Stimulated activated memory B cell treated with anti-CD40 and anti-IgM and Interleukin-4, amounts not matched to agents 10 μg/mL and 1 μg/mL and 100 μg/mL, for 72 hours (primary cell): ENCODE measurements at places on chromosomes 3 and 15.

DNA sequence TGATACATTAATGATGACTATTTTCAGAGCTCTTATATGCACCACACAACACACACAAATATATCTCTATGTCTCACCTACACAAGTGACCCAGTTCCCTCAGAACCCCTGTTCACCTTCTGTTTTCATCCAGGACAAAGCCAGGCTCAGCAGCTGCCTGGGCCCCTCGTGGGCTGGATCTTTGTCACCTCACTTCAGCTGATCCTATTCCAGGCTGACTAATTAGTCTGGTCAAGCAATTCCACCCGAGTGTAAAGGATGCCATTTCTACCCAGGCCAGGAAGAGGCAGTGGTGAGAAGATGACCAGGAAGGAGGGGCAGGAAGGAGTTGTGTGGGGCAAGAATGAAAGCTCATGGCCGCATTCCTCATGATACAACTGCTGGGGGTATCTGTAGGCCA, 62.3 kb downstream of the DHX30 start:
- no peaks in the 10 kb centered on the region for H3K27me3 ChIP-seq
- peaks cover 50% of the 10 kb centered on the region for H3K36me3 ChIP-seq
- ATAC-seq, result no peak
- H3K4me1 ChIP-seq, result no peaks in the 10 kb centered on the region
- H3K4me3 ChIP-seq, result no peak overlapping the region

- ATAC-seq, result no peak
- H3K36me3 ChIP-seq, result no peaks in the 10 kb centered on the region
- peaks cover 16% of the 10 kb centered on the region for H3K4me1 ChIP-seq
- H3K4me3 ChIP-seq, result no peak overlapping the region
- no peaks in the 10 kb centered on the region for H3K27me3 ChIP-seq
Observed at GRCh38 chr3:185549651-185550111, 2.7 kb downstream of the LIPH start.

DNA sequence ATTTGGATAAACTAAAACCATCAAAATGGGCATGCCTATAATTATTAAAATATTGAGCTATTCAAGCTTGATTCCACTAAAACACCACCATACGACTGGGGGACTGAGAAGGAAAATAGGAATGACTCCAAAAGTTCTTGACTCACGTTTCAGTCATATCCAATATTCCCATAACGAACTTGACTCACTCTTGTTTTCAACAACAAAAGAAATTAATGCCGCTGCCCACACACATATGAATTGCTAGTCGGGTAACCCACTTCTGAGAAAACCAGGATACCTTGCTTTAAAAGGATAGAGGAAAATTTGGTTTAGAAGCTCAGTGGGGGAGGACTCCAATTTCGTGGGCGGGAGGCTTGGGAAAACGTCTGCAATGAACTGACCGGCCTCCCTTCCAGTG, 5.2 kb downstream of the HTR3C start:
- H3K4me1 ChIP-seq, result no peaks in the 10 kb centered on the region
- no peaks in the 10 kb centered on the region for H3K36me3 ChIP-seq
- ATAC-seq, result no peak
- H3K27me3 ChIP-seq, result peaks cover 14% of the 10 kb centered on the region

DNA sequence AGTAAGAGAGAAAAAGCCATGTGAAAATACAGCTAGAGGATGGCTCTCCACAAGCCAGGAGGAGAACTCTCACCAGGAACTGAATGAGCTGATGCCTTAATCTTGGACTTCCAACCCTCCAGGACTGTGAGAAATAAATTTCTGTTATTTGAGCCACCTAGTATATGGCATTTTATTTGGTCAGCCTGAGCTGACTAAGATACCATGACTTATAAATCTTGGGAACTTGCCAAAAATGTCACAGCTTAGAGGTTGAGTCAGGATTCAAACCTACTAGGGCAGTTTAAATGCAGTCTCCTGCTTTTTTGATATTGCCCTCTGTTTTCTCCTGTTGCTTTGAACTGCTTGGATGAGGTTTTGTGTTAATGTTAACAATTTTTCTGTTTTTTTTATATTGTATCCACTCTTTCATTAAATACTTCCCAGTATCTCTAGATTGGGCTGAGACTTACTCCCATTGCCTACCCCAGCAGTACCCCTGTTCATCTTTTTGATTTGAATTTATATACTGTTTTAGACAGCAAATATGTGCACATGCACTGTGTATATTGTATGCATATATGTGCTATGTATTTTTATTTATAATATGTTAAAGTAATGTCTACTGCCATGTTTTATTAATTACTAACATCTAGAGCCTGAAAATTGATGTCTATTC, 1223.2 kb downstream of the OTOL1 start:
- no peaks in the 10 kb centered on the region for H3K27me3 ChIP-seq
- H3K27ac ChIP-seq, result no peak overlapping the region
- ATAC-seq, result no peak
- H3K4me3 ChIP-seq, result no peak overlapping the region

- H3K27ac ChIP-seq, result no peak overlapping the region
- H3K27me3 ChIP-seq, result no peaks in the 10 kb centered on the region
- H3K36me3 ChIP-seq, result peaks cover 31% of the 10 kb centered on the region
- ATAC-seq, result no peak
Observed at GRCh38 chr3:114892880-114893279, 254.2 kb downstream of the ZBTB20 start.

GRCh38 chr3:69368129-69368741, 17.7 kb downstream of the FRMD4B start:
- peak; percentile 73 for ATAC-seq
- no peaks in the 10 kb centered on the region for H3K27me3 ChIP-seq

- H3K27ac ChIP-seq, result no peak overlapping the region
- ATAC-seq, result no peak
- no peak overlapping the region for H3K4me3 ChIP-seq
- no peaks in the 10 kb centered on the region for H3K27me3 ChIP-seq
- peaks cover 38% of the 10 kb centered on the region for H3K36me3 ChIP-seq
- H3K4me1 ChIP-seq, result peaks cover 68% of the 10 kb centered on the region
Observed at GRCh38 chr15:52556524-52557273, 12.1 kb downstream of the ARPP19 start.

- no peaks in the 10 kb centered on the region for H3K4me1 ChIP-seq
- no peak overlapping the region for H3K27ac ChIP-seq
- no peaks in the 10 kb centered on the region for H3K36me3 ChIP-seq
Observed at GRCh38 chr15:45871121-45871855, 236.5 kb downstream of the SQOR start.

DNA sequence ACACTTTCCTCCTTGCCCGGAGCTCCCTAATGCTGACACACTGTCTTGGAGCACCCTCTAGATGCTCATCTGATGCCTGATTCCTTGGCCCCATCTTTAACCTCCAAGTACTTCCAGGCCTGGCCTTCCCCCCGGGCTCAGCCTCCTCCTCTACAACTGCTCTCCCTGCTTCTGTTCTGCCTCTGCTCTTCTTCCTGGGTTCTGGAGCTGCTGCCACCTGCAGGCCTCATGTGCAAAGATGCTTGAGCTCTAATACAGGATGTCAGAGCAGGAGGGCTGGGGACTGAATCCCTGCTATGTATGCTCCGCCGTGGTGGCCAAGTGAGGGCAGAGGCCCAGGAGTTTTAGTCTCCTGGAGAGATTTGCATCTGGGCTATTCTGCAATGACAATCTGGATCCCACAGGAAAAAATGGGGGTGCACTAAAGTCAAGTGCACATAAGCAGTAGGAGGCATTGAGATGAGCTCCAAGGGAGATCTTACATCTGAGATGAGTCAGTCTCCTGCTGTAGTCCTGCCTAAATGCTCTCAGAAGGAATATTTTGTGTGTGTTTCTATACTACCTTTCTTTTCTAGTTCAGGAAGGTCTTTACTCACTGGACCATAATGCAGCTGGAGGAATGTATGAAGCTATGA, 296.3 kb downstream of the UACA start:
- peaks cover 24% of the 10 kb centered on the region for H3K4me1 ChIP-seq
- H3K36me3 ChIP-seq, result no peaks in the 10 kb centered on the region
- H3K4me3 ChIP-seq, result no peak overlapping the region
- no peaks in the 10 kb centered on the region for H3K27me3 ChIP-seq

- no peak overlapping the region for H3K4me3 ChIP-seq
- no peaks in the 10 kb centered on the region for H3K36me3 ChIP-seq
- H3K27me3 ChIP-seq, result no peaks in the 10 kb centered on the region
- H3K4me1 ChIP-seq, result no peaks in the 10 kb centered on the region
- ATAC-seq, result no peak
- no peak overlapping the region for H3K27ac ChIP-seq
Observed at GRCh38 chr15:94683902-94684301, 452.5 kb downstream of the MCTP2 start.

DNA sequence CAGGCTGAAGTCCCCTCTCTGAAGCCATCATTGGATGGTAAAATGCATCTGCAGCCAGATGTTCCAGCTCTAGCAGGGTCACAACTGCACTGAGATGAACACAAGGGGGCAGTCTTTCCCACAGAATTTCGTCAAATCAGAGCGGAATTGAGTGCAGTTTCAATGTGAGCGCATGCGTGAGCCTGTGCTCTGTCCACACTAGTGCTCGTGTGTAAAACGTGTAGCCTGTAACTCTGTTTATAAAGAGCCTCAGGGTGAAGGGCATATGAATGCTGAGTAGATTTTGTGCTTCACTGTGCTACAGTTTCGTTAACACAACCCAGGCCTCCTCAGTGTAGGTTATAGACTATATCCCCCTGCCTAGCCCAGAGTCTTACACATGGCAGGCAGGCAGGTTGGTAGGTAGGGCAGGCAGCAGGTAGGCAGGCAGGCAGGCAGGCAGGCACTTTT, 92.7 kb upstream of the GOLGA6L4 start:
- H3K27ac ChIP-seq, result no peak overlapping the region
- peaks cover 27% of the 10 kb centered on the region for H3K27me3 ChIP-seq
- H3K4me3 ChIP-seq, result no peak overlapping the region
- peaks cover 14% of the 10 kb centered on the region for H3K4me1 ChIP-seq
- ATAC-seq, result peak; percentile 93
- H3K36me3 ChIP-seq, result no peaks in the 10 kb centered on the region

GRCh38 chr3:54321520-54321919, 199.2 kb downstream of the CACNA2D3 start:
- no peaks in the 10 kb centered on the region for H3K4me1 ChIP-seq
- H3K4me3 ChIP-seq, result no peak overlapping the region
- H3K27ac ChIP-seq, result no peak overlapping the region
- H3K27me3 ChIP-seq, result no peaks in the 10 kb centered on the region

DNA sequence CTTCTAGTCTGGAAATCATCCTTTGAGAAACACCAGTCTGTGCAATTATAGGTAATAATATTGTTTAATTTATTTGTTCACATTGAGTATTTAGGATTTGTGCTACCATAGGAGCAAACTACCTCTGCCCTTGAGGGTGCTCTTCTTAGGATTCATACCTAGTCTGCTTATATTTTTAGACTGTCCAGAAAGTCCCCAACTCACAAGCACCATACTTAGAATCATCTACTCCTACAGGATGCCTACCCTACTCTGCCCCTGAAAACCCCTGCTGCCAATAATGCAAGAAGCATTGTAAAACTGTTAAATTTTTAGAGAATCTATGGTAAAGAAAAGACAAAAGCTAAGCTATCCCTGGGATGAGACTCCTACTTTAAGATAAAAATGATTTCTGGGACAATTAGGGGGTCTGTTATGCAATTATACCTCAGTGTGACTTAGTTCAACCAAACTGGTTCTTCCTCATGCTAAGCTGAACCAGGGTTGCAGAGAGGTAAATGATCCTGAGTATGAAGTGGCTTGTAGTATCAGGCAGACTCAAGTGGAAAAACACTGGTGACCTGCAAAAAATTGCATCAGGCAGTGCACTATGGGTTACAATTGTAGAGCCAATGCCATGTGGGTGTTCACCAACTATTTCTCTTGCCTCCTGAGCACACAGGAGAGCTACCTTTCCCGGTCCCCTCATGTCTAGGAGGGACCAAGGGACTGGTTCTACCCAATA, 133.3 kb downstream of the TNIK start:
- H3K27me3 ChIP-seq, result no peaks in the 10 kb centered on the region
- H3K36me3 ChIP-seq, result no peaks in the 10 kb centered on the region
- no peak overlapping the region for H3K27ac ChIP-seq
- peaks cover 5% of the 10 kb centered on the region for H3K4me1 ChIP-seq
- H3K4me3 ChIP-seq, result no peak overlapping the region
- ATAC-seq, result peak; percentile 20

- H3K27me3 ChIP-seq, result no peaks in the 10 kb centered on the region
- peak; percentile 59 for ATAC-seq
- peak overlapping the region; percentile 47 for H3K27ac ChIP-seq
- H3K4me1 ChIP-seq, result peaks cover 50% of the 10 kb centered on the region
- H3K36me3 ChIP-seq, result peaks cover 58% of the 10 kb centered on the region
Observed at GRCh38 chr3:101862416-101863165, 13.3 kb downstream of the NFKBIZ start.

DNA sequence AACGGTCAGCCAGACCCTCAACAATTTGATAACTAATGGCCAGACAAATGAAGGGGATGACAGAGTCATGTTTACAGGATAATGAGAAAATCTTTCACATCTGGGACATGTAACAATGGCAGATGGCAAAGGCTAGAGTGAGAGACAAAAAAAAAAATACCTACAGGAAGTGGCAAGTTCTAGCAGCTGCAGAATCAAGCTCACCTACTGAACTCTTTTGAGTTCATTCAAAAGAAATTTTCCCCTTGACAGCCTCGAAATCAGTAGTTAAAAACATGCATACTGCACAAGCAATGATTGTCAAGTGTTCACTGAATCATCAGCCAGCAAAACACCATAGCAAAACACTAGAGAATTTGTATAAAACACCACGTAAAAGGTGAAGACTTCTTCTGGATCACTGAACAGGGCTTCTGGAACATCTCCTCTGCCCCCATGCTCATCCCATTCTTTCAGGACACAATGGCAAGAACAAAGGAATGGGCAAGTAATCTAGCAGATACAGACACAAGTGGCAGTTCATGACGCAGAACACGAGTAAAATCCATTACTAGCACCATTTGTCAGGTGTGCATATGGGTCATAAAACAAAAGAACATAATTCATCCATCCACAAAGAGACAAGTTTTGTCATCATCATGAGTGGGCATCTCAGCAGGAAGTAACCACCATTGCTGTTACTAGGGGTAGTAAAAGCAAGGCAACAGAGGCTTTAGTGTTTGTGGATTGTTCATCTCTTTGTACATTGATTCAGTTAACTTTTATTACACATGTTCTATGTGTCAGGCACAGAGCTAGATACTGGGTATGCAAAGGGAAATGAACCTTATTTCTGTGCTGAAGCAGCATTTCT, 13.8 kb upstream of the KCNMB2 start:
- no peak for ATAC-seq
- H3K4me1 ChIP-seq, result no peaks in the 10 kb centered on the region
- peaks cover 10% of the 10 kb centered on the region for H3K27me3 ChIP-seq
- H3K4me3 ChIP-seq, result no peak overlapping the region
- H3K27ac ChIP-seq, result no peak overlapping the region

DNA sequence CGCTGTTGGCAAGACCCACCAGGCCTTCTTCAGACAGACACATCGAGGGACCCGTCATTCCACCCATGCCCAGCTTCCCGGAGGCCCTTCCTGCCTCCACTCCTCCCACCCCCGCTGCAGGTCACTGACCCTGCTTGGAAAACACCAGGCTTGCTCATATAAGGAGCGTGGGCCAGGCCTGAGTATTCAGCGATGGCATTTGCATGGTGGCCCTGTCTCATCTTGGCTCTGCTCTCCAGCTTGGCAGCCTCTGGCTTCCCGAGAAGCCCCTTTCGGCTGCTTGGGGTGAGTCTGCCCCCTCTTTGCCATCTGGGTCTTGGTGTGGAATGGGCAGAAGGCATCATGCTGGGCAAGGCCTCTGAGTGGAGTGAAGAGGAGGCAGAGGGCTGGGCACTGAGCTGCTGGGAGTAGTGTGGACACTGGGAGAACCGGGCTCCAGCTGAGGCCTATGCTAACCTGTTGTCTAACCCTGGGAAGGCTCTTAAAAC, at the start of gene ITIH3:
Gene ITIH3 (plus strand): TSS at position 185 of the 488 bp plus-strand sequence. CDS start 8 bp downstream, at position 193.
- H3K27ac ChIP-seq, result no peak within 1 kb of the TSS
- no peaks in the 10 kb centered on the region for H3K36me3 ChIP-seq
- no peak within 1 kb of the TSS for H3K4me3 ChIP-seq

GRCh38 chr3:8491271-8492144, 10.1 kb upstream of the LMCD1 start:
- H3K4me3 ChIP-seq, result no peak overlapping the region
- ATAC-seq, result no peak
- no peaks in the 10 kb centered on the region for H3K36me3 ChIP-seq
- no peak overlapping the region for H3K27ac ChIP-seq
